ENCODE measurements at places on chromosomes 4 and X. TPM values are rescaled to one million over a fixed set of nuclear protein-coding genes. Genes with fewer than 3 reads are reported as not detected.

DNA sequence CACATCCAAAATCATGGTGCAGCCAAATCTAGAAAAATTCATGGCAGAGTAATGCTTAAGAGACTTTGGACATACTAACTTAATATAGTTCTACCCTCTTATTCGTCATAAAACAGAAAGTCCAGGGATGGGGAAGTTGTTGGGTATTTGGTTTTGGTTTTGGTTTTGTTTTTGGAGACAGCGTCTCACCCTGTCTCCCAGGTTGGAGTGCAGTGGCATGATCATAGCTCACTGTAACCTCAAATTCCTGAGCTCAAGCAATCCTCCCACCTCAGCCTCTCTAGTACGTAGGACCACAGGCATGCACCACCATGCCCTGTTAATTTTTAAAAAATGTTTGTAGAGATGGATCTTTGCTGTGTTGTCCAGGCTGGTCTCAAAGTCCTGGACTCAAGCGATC is 271.8 kb upstream of the TENM3 start:
- no peak for DNase-seq

DNA sequence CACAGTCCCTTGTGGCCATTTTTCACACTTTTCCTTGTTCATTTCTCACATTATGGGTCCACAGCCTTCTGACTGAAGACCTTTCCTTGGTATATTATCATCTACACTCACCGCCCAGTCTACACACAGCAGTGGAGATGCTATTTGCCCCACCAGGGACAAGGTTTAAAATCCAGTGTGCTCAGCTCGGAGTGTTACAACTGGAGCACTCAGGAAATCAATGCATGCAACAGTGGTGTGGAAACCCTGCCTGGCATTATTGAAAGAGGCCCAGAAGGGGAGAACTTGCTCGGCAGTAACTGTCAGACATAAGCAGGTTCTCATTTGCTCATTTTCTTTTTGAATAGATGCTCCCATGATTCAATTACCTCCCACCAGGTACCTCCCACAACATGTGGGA is 340.9 kb downstream of the DHRSX start:
- no peak for DNase-seq

CT47C1 gene
- not detected for total RNA-seq

STATH gene
- total RNA-seq = not detected

DNA sequence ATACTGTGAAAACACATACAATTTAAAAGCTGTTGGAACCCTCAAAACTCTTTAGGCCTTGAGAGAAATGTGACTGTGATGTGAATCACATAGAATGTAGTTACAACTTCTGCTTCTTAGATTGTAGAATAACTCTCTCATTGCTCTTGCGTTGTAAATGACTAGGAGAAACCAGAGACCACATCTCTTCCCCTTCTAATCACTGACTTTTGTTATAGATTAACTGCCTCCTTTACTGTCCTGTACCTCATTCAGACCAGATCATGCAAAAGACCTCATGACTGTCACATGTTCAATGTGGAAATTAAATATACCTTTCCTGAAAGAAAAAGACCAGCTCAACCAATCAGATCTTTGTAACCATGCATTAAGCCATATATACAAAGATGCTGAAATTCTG is 43.2 kb upstream of the NEIL3 start:
- no peak for DNase-seq

DNA sequence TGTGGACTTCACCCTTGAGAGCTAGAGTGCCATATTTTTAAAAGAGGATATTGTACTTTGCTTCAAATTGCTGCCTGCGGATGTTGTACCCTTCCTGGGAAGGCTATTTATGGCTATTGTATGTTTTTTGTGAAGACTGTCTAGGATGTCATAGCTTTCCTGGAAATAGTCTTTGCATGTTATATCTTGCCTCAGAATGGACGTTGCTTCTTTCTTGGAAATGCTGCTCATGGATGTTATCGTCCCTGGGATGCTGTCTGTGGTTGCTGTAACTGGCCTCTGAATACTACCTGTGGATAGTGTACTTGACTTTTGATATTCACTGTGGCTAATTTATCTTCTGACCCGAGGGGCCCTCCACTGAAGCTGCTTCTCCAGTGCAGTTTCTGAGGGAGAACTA is 146.8 kb downstream of the ENOX2 start:
- DNase-seq = no peak

MAGEB10 gene
- total RNA-seq = not detected

S100P gene
- 59.8 TPM for total RNA-seq

DNA sequence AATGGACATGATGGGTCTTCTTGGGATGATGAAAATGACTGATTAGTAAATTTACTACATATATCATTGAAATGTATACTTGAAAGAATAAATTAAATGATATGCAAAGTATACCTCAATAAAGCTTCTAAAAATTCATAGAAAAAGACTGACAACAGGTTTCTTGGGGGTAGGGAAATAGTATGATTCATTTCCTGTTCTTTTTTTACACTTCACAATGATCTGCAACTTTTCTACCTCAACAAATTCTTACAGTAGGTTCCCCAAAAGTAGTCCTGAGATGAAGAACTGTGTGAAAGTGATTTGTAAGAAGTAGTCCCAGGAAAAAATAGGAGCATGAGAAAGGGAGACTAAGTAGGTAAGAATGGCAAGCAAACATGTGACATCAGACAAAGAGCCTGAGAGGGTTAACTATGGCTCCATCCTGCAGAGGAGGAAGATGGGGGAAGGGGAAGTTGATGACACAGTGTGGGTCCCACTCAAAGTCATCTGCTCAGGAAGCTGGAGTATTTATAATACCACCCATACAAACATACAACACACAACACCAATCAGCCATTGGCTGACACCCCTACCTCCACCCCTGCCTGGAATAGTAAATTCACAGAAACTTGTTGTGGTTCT is 73.9 kb downstream of the ARHGAP6 start:
- DNase-seq = no peak

DNA sequence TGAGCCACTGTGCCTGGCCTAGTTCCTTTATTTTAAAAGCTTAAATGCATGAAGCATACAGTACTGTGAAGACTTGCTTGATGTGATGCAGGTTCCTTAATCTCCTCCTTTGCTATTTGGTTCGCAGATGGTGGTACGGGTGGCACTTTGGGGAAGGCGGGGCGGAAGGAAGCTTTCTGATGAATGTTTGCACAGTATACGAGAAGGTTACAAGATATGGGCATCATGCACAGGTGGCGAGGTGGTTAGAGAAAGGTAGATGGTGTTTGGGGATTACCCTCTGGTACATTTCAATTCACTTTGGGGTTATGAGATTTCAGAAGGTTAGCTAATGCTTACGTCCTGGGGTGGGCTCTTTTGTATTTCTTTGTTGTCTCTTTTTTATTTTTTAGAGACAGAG is 17.2 kb downstream of the RHOH start:
- no peak for DNase-seq

- no peak for DNase-seq
Measured at GRCh38 chr4:54547299-54548097, 110.3 kb upstream of the KIT start.

DNA sequence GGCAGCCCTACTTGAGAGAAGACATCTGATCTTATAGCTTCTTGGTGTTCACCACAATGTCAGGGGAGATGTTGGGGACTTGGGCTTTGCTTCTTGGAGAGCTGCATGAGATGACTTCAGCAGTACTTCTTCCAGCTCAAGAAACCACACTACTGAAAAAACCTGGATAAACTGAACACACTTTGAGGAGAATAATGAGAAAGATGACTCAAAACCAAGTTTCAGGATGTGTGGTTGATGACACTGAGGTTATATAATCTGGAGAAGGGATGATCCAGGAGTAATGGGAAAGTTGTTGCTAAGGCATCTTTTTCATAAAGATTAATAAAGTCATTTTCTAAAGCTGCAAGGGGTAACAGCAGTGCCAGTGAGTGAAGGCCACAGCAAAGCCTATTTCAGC is 58.4 kb upstream of the PNPLA4 start:
- DNase-seq = peak; percentile 72

DNA sequence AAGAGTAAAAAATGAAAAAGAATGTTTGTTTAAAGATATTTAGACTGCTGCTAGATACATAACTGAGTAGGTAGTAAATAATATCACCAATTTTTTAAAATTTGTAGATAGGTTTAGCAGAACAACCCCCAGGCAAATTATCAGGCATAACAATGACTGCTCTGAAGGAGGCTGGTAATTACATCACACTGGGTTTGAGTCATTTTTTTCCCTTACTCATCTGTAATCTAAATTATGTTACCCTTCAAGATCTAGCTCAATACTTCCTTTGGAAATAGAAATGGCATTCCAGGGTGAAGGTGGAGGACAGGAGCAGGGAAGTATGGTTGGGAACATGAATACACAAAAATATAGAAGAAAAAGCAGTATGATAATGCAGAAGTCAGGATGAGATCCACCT is 431.6 kb upstream of the MAOA start:
- no peak for DNase-seq

DNA sequence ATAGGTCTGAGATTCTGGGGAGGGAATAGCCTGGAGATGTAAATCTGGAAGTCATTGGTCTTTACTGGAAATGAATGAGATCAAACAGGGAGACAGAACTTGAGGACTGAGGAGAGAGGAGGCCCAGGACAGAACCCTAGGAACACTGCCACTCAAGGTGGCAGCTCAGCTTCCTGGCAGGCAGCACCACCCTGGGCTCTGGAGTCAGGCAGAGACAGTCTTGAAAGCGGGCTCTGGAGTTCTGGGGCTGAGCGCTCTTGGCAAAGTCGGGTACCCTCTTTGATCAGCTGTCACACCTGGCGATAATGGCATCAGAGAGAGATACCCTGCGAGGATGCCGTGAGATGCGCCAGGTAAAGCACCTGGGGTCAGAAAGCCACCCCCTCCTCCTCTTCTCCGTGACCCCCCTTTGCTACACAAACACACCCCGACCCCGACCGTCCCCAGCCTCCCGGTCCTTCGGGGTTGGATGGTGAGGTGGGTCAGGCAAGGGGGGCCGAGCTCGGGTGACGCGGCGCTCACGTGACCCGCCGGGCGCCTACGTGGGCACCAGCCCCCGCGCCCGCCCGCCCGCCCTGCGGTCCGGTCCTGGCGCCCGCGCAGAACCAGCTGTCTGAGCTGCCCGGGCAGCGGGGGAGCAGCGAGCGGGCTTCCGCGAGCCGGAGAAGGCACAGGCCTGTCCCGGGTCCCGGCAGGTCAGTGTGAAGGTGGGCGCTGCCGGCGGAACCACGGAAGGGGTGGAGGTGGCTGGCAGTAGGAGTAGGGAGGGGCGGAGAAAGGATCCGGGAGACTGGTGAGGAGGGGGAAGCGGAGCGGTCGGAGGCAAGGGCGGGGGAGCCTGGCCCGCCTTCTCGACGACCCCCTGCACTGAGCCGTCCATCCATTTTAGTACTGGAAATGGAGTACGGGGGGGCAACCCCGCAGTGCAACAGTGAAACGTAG is at the start of gene TCEAL3:
Gene TCEAL3, plus strand, starts transcription at position 600 of the 942 bp plus-strand sequence. CDS start 1,102 bp downstream, outside the sequence.
- DNase-seq = peak; percentile 37

AGTR2 gene
- not detected for total RNA-seq

GRCh38 chrX:100928660-100929613 is at the start of gene XKRX:
TSS of gene XKRX (minus strand) at chrX:100928917. CDS start at chrX:100928304, 613 bp downstream.
- peak; percentile 40 for DNase-seq

GRCh38 chr4:2007804-2008670 is 737 bp downstream of the NELFA start:
- DNase-seq = no peak

DNA sequence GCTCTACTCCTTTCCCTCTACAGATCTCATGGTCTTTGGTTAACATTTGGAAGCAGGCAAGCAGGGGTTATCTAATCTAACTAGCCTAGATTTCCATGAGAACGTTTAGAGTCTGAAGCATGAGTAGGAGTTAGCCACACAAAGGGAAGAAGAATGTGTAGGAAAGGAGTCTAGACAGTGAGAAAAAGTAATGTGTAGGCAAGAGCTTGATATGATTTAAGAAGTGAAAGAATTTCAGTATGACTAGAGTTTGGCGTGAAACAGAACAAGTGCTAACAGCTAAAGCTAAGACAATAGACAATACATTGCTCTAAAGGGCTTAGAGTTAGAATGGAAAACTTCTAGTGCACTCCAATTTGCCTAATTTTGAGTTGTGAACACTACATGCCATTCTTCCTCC is 10.8 kb downstream of the CXCL8 start:
- DNase-seq = no peak

- DNase-seq = peak; percentile 79
Measured at GRCh38 chrX:69133921-69134542, 31.2 kb downstream of the PJA1 start.

GRCh38 chr4:124902001-124902515 is 189.5 kb upstream of the ANKRD50 start:
- no peak for DNase-seq

DNA sequence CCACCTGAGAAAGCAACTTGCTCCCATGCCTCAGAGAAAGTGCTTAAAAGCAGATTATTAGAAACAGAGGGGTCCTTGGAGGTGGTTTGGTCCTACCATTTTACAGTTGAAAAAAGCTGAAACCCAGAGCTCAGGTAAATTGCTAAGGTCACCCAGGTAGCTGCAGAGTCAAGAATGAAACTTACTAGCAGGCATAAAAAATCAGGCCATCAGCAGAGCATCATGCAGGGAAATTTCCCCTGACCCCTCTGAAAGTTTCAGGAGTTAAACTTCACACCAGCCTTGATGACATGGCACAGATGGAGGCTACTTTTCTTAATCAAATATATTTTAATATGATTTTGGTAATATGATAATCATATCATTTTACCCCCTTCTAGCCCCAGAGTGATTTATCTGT is 70.3 kb downstream of the IRF2 start:
- DNase-seq = no peak

DNA sequence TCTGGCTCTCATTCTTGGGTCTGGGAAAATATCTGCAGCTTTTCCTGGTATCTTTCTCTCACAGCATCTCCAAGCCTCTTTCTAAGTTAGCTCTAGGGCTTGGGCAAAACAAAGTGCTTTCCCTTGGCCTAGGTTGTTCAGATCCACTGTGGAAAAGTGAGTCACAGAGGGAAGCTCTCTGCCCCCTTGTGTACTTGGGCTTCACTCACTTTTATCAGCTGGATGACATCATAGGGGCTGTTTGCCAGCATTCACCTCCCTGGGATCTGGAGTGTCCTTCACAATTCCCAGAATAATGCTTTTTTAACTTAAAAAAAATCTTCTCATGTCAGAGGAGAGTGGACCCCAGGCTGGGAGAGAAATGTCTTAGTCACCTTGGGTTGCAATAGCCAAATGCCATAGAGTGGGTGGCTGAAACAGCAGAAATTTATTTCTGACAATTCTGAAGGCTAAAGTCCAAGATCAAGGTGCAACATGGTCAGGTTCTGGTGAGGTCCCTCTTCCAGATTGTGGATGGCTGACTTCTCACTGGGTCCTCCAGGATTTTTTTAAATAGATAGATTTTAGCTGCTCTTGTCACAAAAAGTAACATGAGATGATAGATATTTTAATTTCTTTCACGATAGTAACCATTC is 247.8 kb downstream of the SH2D1A start:
- peak; percentile 34 for DNase-seq

JADE3 gene
- total RNA-seq = 7.3 TPM

DNA sequence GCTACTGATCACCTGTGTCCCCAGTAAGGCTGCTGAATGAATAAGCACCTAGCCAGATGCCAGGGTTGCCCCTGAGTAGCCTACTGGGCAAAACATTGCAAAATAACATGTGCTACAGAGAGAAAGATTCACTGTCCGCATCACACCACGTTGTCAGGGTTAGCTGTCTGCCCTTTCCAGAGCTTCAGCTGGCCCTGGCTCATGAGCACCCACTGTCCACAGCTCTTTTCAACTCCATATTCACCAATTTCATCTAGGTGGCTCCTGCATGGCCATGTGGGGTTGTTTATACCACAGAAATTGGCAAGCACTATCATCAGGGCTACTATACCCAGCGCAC is 227.7 kb upstream of the PSAPL1 start:
- DNase-seq = no peak

GRCh38 chr4:87216469-87216868 is 3.9 kb downstream of the KLHL8 start:
- DNase-seq = peak; percentile 25

- DNase-seq = no peak
Measured at GRCh38 chrX:27863809-27864208, 56.0 kb downstream of the MAGEB10 start.
